ENCODE measurements at places on chromosomes 6 and 20.
A peak's percentile ranks its signal among the peaks of the same experiment; 100 is the strongest.

DNA sequence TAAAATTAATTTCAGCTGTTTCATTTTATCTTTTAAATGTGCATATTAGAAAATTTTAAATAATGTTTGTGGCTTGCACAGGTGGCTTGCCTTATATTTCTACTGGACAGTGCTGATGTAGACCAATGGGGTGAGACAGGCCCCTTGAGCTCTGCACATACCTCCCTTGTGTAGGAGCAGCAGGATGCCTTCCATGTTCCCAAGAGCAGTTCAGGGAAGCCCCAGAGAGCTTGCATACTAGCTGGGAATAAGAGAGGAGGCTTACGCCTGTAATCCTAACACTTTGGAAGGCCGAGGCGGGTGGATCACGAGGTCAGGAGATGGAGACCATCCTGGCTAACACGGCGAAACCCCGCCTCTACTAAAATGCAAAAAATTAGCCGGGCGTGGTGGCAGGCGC lies 61.4 kb downstream of the RFPL4B start:
- DNase-seq: no peak

- no peak for DNase-seq
Measured at GRCh38 chr6:17470938-17471327, 77.5 kb downstream of the CAP2 start.

DNA sequence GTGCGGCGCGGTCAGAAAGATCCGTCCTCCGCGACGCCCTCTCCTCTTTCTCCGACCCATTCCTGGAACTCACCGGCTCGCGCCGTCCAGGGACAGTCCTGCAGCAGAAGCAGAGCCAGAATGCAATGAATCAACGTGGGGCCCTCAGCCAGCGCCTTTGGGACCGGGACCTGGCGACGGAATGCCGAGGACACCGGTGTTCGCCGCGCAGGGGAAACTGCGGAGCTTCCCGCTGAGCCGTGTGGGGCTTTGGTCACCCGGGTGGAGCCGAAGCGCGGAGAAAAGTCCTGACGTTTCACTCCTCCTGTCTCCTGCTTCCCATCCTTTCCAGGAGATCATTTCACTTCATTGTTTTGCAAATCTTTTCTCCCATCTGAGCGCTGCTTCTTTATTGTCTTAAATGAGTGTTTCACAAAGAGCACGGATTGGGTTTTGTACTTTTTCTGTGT lies 26.5 kb downstream of the ULBP1 start:
- no peak for DNase-seq

DNA sequence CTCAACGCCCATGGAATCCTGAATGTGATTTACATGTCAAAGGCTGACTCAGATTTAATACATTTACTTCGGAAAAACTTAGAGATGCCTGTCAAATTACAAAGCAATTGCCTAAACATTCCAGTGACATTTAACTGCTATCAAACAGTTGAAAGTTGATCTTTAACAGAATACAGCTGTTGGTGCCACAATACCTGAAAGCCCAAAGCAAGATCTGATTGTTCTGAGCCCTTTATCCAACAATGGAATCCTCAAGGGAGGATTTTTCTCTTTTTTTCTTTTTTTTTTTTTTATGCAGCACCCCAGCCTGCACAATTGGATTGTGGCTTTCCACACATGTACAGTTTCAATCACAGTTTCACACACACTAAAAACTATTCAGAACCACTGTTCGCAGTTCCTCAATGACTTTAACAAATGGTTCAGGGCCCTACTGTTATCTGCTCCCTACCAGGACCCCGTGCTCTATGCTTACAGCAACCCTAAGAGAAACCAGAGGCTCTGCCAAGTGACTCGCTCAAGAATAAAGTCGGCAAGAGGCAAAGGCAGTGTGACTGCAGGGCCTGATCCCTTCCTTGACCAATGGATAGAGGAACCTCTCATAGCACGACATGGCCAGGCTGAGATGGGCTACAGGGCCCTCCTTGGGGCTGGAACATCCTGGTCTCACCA lies 33.3 kb downstream of the EPB41L2 start:
- DNase-seq: peak; percentile 67

DNA sequence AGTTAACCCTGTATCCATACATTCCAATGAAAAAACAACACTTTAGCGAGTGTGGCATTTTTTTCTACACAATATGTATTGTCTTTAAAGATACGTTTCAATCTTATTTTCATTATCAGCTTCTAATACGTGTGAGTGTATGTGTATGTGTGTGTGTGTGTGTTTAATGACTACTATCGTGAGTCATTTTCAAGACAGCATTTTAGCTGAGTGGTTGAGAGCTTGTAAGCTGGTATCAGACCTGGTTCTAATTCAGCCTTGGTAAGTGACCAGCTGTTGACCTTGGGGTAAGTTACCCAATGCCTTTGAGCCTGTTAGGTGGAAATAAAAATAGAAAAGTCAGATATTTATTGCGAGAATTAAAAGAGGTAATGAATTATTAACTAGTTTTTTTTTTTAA lies 320.0 kb upstream of the NT5E start:
- DNase-seq: no peak

- DNase-seq: no peak
Measured at GRCh38 chr6:159540152-159540551, 152.9 kb downstream of the SOD2 start.

DNA sequence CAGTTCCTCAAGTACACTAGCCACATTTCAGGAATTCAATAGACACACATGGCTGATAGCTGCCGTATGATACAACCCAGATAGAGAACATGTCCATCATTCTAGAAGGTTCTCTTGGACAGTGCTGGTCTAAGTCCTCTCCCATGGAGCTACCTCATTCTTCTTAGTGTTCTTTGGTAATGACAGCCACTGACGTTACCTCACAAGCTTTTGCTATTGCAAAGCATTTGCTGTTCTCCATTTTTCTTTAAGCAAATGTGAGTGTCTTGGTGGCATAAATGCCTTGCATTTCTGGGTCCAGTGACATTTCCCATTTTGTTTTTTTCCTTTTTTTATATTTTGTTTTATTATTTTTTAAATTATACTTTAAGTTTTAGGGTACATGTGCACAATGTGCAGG lies 8.3 kb upstream of the CEBPB start:
- no peak for DNase-seq

GRCh38 chr6:125154761-125155135 lies 1.2 kb downstream of the TPD52L1 start:
- no peak for DNase-seq

DNA sequence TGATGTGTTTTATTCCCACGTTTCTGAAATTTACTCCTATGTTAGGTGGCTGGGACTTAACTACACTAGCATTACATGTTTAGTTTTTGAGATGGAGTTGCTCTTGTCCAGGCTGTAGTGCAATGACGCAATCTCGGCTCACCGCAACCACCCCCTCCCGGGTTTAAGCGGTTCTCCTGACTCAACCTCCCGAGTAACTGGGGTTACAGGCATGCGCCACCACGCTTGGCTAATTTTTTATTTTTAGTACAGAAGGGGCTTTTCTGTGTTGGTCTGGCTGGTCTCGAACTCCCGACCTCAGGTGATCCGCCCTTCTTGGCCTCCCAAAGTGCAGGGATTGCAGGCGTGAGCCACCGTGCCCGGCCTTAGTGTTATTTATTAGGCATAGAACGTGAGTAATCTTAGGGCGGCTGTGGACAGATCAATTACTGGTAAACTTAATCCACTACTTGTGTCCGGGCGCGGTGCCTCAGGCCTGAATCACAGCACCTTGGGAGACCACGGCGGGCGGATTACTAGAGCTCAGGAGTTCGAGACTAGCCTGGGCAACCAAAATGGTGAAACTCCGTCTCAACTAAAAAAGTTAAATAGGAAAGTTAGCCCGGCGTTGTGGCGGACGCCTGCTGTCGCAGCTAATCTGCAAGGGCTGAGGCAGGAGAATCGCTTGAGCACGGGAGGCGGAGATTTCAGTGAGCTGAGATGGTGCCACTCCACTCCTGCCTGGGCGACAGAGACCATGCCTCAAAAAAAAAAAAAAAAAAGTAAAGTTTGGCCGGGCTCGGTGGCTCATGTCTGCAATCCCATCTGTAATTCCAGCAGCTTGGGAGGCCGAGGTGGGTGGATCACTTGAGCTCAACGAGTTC lies 123.7 kb upstream of the BTN3A2 start:
- peak; percentile 80 for DNase-seq

- no peak for DNase-seq
Measured at GRCh38 chr6:129605967-129606366, 104.0 kb downstream of the ARHGAP18 start.

All from EL (cell line).